ENCODE measurements at places on chromosomes 4 and X.

GRCh38 chrX:98931216-98931615, 1478.9 kb downstream of the PCDH19 start:
- no peak for DNase-seq

DNA sequence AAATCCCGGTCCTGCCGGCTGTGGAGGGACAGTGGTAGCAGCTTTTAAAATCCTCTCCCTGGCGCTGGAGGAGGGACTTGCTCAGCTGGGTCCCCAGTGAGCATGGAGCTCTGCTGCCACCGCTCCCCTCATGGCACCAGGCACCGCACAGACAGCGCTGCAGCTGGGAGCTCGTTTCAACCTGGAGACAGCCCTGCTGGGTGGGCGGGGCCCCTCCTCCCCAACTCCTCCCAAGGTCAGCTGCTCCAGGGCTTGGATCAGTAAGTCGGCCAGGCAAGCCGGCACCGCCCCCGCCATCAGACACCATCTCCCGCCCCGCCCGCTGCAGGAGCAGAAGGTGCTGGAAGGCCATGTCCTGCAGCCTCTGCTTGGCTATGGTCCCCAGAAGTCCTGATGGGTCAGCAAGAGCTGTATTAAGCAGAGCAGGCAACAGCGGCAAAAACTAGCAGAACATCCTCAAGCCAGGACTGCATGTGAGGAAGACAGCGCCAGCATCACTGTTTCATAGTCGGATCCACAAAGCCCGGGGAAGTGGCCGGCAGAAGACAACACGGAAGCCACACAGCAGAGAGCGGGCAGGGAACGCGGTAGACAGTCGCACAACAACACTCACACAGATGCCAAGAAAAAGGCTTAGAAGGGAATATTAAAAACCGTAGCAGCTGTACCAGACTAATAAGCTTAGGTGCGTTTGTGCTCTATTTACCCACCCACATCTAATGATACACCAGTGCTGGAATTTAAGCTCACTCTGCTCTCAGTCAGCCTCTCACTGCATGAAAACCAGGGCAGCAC, 16.2 kb downstream of the ZFYVE28 start:
- DNase-seq = no peak

DNA sequence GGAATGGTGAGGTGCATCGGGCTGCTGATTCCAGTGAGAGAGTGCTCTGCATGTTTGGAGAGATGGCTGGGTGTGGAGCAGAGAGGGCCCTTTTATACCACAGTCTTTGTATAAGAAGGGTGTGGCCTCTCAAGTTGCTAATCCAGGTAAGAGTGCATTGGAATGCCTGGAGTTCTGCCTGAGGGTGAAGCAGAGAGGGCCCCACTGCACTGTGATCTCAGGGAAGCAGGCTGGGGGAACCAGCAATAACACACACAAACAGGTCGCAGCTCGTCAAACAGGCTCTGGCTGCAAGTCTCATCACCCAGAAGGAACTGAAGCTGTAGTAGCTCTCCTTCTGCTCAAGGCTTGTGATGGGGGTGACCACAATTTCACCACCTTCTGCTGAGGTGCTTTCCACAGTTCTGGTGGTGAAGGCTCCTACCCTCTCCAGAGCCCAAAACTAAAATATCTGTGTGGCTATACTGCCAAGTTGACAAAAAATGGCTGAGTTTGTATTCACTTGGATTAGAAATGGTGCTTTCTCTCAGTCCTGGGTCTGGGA, 687.4 kb upstream of the HS3ST1 start:
- DNase-seq = no peak

DNA sequence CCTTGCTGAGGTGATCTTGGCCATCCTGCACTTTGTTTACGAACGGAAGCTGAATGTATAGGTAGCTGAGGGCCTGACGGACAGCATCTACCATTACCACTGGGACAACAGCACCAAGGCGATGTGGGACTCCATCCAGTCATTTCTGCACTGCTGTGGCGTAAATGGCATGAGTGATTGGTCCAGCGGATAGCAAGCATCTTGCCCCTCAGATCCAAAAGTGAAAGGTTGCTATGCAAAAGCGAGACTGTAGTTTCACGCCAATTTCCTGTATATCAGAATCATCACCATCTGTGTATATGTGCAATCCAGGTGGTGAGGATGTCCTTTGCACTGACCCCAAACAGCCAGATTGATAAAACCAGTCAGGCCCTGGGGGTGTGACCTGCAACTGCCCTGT, 4.2 kb upstream of the PYURF start:
- DNase-seq = no peak

GRCh38 chr4:47486231-47486673, 1.2 kb downstream of the ATP10D start:
- no peak for DNase-seq

- DNase-seq = no peak
Measured at GRCh38 chr4:95358421-95358820, 190.4 kb downstream of the UNC5C start.

GRCh38 chrX:112835019-112835418, 5.6 kb downstream of the AMOT start:
- DNase-seq = no peak

- no peak for DNase-seq
Measured at GRCh38 chr4:53510321-53510720, 81.0 kb downstream of the LNX1 start.

DNA sequence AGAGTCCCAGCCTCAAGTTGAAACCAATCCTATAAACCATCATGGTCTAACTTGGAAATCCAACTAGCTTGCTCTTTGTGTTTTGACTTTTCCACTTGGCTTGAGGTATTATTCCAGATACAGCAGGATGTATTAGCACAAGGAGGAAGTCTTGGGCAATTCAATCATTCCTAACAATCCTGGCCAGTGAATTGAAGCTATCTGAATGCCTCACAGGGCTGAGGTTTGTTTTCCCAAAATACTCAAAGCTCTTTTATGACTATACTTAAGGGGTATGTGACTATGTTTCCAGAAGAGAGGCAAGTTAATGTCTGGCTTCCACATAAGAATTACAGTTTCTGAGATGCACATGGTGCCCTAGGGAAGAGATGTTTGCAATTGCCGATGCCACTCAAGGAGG, 66.8 kb upstream of the SH3RF1 start:
- DNase-seq = no peak

DNA sequence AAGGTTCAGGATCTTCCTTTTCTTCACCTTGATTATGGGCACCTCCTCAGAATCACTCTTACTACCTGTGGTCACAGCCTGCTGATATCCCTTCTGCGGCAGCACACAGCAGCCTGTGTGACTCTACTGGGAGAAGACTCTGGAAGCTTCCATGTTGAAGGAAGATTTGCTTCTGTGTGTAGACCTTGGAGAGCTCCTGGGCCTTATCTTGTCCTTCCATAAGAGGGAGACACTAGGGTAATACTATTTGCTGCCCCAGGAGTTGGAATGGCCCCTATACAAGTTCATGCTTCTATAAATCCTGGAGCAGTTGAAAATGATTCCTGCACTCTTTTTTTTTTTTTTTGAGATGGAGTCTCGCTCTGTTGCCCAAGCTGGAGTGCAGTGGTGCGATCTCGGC, 10.2 kb upstream of the SUPT20HL1 start:
- DNase-seq = no peak

- DNase-seq = no peak
Measured at GRCh38 chr4:17095771-17096170, 197.3 kb upstream of the LDB2 start.

DNA sequence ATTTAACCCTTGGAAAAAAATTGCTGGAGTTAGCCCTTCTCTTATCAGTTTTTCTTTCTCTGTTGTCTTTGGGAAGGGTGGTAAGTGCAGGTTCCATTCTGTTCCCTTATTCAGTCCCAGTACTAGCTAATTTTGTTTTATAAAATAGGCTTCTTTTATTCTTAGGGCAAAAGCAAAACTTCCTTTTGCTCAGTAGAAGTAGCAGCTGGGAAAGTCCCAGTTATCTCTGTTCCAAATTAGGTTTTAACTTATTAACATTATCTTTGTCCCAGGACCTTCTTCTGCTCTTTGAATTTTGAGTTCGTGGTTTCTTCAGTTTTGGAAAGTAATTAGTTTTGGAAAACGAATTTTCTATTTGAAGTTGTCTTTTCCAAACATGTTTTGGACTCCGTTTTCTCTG, 61.1 kb downstream of the BANK1 start:
- no peak for DNase-seq

DNA sequence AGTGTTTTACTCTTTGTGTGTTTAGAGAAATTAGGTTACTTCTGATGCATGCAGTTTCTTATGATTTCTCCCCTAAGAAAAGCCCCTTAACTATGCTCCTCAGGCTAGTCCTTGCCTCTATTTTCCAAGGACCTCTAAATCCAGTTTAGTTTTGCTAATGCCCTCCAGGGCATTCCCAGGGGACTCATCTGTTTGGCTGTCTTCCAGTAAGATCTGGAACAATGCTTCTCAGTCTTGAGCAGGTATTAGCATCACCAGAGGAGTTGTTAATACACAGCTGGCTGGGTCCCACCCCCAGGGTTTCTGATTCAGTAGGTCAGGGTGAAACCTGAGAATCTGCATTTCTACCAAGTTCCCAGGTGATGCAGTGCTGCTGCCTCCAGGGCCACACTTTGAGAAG, 56.9 kb downstream of the OTC start:
- DNase-seq = no peak

GRCh38 chr4:48147621-48148020, 13.6 kb upstream of the TXK start:
- no peak for DNase-seq

GRCh38 chr4:108058685-108059440, 69.2 kb downstream of the HADH start:
- no peak for DNase-seq

- DNase-seq = no peak
Measured at GRCh38 chr4:109232681-109233080, 69.8 kb downstream of the COL25A1 start.

Data from stimulated activated effector memory CD8-positive, alpha-beta T cell treated with anti-CD3 and anti-CD28 coated beads, Interleukin-12 subunit alpha, Interleukin-12 subunit beta, amount 100 ng/mL, for 72 hours (primary cell).